ENCODE measurements at places on chromosomes 4 and X.

- no peak for DNase-seq
Observed at GRCh38 chr4:121400632-121401031, 19.8 kb upstream of the QRFPR start.

GRCh38 chr4:184816962-184817361 is 8.8 kb downstream of the ACSL1 start:
- DNase-seq, result no peak

DNA sequence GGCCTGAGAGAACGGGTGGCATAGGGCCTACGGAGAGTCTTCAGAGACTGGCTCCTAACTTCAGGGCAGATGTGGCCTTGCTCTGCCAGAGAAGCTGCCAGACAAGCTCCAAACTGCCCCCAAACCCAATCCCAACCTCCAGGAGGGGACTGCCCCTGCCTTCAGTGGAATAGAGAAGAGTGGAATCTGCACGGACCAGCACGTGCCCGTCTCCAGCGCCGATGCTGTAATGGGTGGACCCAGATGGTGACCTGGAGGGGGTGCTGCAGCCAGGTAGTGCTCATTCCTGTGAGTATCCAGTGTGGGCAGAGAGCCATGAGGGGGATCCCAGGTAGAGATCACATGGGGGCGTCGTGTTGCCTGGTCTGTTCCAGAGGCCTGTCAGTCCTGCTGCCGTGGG is 73.2 kb upstream of the NKX1-1 start:
- no peak for DNase-seq

DNA sequence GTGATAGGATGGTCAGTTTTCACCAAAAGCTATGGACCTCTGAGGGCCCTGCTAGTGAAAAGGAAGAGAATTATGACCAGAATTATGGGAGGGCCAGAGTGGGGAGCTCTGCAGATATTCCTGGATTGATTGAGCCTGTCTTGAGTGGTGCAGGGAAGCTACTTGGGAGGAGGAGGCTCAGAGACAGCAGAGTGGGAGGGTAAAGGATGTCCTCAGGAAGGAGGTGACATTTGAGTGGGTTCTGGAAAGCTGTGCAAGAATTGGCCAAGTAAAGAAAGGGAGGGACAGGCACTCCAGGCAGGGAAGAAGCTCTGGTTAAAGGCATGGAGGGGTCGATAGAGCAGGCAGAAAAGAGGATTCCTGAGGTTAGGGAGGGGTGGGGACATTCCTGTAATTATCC is 24.1 kb downstream of the RNF4 start:
- DNase-seq, result no peak

DNA sequence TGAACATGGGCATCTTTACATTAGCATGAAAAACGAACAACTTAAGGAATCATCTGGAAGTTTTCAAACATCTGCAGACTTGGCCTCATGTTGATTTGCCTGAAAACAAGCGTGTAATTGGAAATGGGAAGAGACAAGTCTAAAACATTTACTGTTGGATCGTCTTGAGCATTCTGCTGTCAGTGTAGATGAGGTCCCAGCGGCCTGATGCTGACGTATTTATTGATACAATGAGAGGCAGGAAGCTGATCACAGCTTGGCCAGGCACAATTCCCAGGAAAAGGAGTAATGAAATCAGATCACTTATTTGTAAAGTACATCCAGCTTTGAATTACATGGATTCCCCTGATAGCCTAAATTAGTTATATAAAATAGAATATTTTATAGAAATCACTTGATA is 210.6 kb downstream of the CLCN4 start:
- no peak for DNase-seq

DNA sequence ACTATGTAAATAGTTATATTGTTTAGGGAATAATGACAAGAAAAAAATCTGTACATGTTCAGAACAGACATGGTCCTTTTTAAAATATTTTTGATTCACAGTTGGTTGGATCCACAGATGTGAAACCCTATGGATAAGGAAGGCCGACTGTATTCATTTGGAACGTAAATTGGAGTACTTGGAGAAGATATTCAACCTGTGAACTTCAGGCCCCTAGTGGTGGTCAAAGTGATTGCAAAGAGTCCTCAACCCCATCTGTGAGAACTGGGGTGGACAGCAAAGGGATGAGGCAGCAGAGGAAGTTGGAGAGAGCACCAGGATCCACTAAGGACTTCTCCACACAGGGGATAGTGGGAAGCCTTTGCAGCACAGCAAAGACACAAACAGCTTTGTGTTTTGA is 6.2 kb upstream of the CXCL13 start:
- DNase-seq, result no peak

GRCh38 chr4:186104890-186105646 is 564 bp downstream of the FAM149A start:
- peak; percentile 70 for DNase-seq
